Central memory CD4-positive, alpha-beta T cell (primary cell): ENCODE measurements at places on chromosomes 7 and 10.

GRCh38 chr10:119969609-119970008, 77.1 kb downstream of the SEC23IP start:
- DNase-seq = no peak

DNA sequence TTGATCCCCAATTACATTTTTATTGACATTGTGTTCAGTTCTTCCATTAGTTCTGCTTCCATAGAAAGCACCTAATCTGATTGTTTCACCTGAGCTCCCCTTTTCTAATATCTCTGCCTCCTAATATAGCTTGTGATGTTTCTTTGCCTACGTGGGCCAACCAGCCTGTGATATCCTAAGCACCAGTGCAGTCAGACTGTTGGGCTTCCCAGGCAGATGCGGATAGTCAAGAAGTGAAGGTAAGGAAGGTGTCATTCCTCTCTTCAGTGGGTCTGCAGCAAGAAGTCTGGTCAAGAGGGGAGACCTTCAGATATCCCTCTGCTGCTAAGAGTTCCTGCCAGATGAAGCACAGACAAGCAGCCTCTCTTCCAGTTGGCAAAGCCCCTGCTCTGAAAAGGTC, 16.2 kb upstream of the DGKI start:
- DNase-seq = no peak

DNA sequence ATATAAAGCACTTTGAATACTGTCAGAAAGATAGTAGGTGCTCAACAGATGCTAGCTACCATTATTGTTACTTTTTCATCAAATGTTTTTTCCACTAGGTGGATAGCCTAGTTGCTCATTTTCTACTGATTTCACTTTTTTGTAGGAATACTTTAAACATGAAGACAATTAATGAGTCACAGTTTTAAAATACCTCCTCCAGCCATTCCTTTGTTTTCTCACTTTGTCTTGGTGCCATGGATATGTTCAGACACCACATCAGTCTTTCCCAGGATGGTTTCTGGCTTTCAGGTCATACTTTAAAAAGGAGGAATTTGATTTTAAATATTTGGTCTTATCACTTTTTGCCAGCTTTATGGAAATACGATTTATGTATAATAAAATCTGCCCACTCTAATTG, 147.1 kb upstream of the MGMT start:
- DNase-seq = no peak

DNA sequence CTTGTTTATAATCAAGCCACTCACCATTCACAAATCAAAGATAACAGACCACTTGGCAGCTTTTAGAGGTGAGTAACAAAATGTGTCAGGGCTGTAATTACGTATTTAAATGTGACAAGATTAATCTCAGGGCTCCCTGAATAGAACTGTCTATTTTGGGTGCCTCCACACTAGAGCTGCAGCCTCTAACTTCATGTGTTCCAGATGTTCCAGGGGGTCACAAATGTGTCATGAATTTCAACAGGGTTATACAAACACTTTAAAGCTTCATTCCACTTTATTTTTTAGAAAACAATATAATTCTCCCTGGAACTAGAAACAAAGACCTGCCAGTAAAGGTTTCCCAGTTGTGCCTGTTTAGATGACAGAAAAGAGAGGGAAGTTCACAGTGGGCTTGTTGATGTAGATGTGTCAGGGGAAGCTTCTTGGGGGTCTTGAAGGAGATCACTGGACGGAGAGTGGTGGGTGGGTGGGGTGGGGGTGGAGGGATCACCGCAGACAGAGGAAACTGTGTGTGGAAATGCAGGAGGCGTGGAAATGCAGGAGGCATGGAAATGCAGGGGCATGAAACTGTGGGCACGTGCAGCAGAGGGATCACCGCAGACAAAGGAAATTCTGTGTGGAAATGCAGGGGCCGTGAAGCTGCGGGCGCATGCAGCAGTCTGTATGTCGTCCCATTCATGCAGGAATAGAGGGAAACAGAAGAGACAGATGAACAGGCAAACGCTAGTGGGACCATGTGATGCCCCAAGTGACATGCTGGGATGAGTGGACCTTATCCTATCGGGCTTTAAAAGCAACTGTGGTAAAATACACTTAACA, 42.0 kb upstream of the TRIL start:
- DNase-seq = no peak

DNA sequence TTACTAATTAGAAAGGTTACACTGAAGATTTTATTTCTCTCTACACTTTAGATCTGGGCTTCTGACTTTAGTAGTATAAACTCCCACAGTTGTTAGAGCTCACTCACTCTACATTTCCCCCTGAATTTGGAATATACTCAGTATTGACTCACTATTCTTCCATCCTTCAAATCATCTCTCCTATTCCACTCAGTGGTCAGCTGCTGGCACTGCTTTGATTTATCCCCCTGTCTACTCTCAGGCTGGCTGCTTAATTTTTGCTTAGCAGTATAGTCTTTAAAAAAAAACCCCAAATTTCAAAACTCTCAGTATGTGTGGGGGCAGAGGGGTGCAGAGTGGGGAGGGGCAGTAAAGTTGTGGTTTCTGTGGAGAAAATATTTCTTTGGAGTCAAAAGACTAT, 68.9 kb downstream of the CDK6 start:
- DNase-seq = no peak

GRCh38 chr10:19917751-19918478, 101.7 kb downstream of the PLXDC2 start:
- no peak for DNase-seq

DNA sequence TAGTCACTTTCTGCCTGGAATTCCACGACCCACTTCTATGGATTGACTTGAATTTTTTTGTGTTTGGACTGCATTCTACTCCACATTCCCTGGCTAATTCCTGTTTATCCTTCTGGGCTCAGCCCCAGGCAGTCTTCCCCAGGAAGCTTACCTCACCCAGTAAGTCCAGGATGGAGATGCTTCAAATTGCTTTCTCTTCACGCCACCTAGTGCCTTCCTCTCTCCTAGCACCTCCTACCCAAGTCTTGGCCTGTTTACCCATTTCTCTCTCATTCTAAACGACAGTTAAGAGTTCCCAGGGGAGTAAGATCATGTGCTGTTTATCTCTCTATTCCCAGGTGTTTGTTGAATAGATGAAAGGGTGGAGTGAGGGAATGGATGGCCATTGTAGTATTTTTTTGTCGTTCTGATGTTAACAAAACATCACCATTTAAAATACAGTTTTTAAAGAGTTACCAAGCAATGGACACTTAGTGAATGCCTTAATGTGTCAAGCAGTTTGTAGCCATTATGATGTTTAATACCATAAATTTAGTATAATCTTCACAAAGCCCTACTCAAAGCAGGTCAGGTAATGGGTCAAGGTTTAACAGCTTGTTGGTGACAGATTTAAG, 45.5 kb upstream of the TARP start:
- DNase-seq = no peak

DNA sequence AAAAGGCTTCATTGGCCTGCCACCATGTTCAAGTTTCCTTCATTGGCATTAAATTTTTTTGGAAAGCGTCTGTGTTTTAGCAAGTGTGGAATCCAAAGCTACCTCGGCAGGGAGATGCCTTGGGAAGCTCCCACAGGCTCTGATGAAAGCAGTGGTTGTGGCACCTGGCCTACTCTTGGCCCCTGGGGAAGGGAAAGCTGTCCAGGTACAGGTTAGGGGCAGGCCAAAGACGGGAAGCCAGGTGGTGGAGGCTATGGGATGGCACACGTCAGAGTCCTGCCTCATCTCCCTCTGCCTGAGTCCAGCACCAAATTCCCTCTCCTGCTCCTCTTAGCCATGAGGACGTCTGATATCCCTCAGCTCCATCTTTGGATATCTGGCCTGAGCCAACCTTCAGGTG, 49.7 kb downstream of the C10orf120 start:
- no peak for DNase-seq

- no peak for DNase-seq
Measured at GRCh38 chr10:67385089-67385488, 310.9 kb downstream of the CTNNA3 start.

DNA sequence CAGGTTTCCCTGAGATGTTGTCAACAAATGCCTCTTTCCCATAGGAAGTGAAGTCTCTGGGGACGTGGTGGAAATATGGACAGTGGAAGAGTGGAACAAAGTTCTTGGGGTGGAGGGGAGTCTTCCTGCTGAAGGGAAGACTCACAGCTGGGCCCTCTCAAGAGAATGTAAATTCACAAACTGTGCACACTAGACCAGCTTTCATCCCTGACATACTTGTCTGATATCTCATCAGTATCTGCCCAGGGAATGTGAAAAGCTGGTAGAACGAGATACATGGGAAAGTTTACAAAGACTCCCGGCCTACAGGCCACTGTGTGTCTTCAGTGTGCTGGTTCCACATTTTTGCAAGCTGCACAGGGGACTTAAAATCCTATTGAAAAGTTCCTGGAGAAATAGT, 16.7 kb upstream of the CCDC3 start:
- no peak for DNase-seq

- DNase-seq = no peak
Measured at GRCh38 chr10:93806903-93807302, 49.2 kb downstream of the LGI1 start.

DNA sequence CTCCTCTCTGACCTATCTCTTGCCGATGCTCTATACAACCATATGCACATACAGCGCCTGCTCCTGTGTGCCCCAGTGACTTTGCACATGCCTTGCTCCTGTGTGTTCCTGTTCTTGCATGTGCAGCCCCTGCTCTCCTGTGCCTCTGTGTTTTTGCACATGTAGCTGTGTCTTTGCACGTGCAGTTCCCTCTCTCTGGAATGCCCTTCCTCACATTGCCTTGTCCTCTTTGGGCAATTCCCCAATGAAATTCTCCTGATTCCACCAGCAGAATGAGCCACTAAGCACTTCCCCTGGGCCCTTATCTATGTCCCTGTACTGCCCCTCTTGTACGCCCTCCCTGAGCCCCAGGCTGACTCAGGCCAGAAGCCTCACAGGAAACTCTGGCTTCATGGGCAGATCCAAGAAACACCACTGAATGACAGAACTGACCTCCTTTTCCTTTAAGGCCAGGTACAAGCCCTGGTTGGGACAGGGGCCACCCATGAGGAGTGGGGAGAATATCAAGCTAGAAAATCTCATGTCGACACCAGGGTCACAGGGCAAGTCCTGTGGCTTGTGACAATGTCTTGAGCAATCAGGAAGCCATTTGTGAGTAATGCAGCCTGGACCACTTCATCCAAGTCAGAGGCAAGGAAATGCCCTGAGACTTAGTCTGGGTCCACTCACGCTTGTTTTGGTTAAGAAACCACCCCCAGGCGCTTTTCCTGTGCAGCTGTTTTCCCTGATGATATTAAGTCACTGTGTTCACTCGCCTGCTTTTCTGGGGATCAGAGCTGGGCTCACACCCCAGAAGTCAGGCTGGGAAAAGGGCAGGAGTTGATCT, 1.9 kb upstream of the ARHGAP22 start:
- DNase-seq = no peak

GRCh38 chr7:109246330-109247077, 676.8 kb downstream of the DNAJB9 start:
- no peak for DNase-seq
